Bronchial smooth muscle cell (primary cell): ENCODE measurements at places on chromosomes 4 and X. TPM values are rescaled to one million over a fixed set of nuclear protein-coding genes. Genes with fewer than 3 reads are reported as not detected.

Gene PGAM4
- total RNA-seq = not detected in 2 replicates

Gene PRSS12
- 40.7 and 76.3 TPM in 2 replicates for total RNA-seq

Gene PHOX2B
- not detected in 2 replicates for total RNA-seq

Gene MAGEA12
- not detected in 2 replicates for total RNA-seq

Gene RNF212
- total RNA-seq = 0.09 and 0.32 TPM in 2 replicates

Gene FAM149A
- total RNA-seq = 5.7 and 7.9 TPM in 2 replicates

Gene PRR32
- total RNA-seq = not detected in 2 replicates

Gene MAOB
- 1.0 and 5.5 TPM in 2 replicates for total RNA-seq

Gene HSFX3
- total RNA-seq = not detected in 2 replicates

Gene CDX4
- not detected in 2 replicates for total RNA-seq

Gene PTPN13
- total RNA-seq = 46.8 and 64.7 TPM in 2 replicates

Gene ZMAT1
- under 0.01 TPM in 2 replicates for total RNA-seq

Gene ASMT
- 0.09 TPM in 1 of 2 replicates, not detected in the other for total RNA-seq

Gene XAGE2
- not detected in 2 replicates for total RNA-seq

Gene CTAG2
- not detected in 2 replicates for total RNA-seq

Gene FGA
- total RNA-seq = not detected in 2 replicates

Gene BCOR
- 3.8 and 4.6 TPM in 2 replicates for total RNA-seq

Gene TKTL2
- not detected in 2 replicates for total RNA-seq
